Mucosa of gallbladder (tissue), 1 donor: ENCODE measurements at places on chromosomes 7 and 10. TPM values are rescaled to one million over a fixed set of nuclear protein-coding genes. Genes with fewer than 3 reads are reported as not detected.

The DOCK1 gene
- 44.9 TPM for total RNA-seq

The CLRN3 gene
- total RNA-seq = 40.8 TPM

The CTAGE8 gene
- total RNA-seq = 3.1 TPM

The AUTS2 gene
- 50.1 TPM for total RNA-seq

The CCAR1 gene
- 48.1 TPM for total RNA-seq

The UNCX gene
- total RNA-seq = not detected

The CFAP69 gene
- 11.6 TPM for total RNA-seq

The MMRN2 gene
- total RNA-seq = 17.4 TPM

The HABP2 gene
- total RNA-seq = 296 TPM

The LSM8 gene
- 20.0 TPM for total RNA-seq

The MRM2 gene
- 21.4 TPM for total RNA-seq

The PTPN20 gene
- total RNA-seq = 3.1 TPM

The TSPAN13 gene
- 118 TPM for total RNA-seq

DNA sequence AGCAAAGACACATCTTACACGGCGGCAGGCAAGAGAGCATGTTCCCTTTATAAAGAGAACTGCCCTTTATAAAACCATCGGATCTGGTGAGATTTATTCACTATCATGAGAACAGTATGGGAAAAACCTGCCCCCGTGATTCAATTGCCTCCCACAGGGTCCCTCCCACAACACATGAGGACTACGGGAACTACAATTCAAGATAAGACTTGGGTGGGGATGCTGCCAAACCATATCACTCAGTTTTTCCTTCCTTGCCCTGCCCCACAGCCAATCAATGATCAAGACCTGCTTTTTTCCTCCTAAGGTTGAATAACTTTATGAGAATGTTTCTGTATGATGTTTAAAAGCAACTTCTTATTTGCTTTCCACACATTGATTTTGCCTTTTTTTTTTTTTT is 3.1 kb upstream of the PTPRE start:
- DNase-seq = no peak

DNA sequence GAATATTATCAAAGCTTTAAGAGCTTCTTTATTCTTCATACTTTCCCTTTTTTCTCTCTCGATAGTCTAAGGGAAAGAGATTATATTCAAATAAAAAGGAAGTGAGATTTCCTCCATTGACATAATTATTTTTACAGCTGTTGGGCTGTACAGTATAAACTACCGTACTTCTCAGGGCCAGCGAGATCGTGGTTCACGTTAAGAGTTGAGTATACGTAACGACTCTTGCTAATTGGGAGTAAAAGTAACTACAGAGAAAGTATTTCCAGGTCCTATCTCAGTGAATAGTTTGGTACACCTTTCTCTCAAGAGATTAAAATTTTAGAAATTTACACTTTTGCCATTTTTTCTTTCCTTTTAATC is 57.8 kb downstream of the INPP5F start:
- no peak for DNase-seq

GRCh38 chr7:127392182-127392565 is 334 bp downstream of the ZNF800 start:
- DNase-seq = peak; percentile 38

DNA sequence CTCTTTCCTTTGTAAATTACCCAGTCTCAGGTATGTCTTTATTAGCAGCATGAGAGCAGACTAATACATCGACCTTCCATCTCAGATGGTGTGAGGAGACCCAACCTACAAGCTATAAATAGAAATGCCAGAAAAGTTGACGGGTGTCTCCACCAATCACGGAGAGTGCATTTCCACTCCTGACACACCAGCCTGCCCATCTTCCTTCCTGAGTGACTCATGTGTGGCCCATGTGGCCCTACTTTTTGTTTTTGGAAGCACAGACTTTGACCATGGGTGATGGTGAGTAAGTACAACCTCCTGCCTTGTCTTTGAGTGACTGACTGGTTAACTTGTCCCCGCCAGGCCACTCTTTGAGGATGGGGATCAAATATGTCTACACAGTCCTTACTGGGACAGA is 147.0 kb downstream of the OAT start:
- DNase-seq = no peak

GRCh38 chr10:80633383-80633860 is 95.7 kb downstream of the SH2D4B start:
- no peak for DNase-seq

- no peak for DNase-seq
Observed at GRCh38 chr7:80187727-80188126, 53.1 kb downstream of the GNAI1 start.

- no peak for DNase-seq
Observed at GRCh38 chr10:130227883-130228282, 91.7 kb downstream of the GLRX3 start.

GRCh38 chr10:92119340-92119739 is 171.5 kb downstream of the CPEB3 start:
- no peak for DNase-seq

DNA sequence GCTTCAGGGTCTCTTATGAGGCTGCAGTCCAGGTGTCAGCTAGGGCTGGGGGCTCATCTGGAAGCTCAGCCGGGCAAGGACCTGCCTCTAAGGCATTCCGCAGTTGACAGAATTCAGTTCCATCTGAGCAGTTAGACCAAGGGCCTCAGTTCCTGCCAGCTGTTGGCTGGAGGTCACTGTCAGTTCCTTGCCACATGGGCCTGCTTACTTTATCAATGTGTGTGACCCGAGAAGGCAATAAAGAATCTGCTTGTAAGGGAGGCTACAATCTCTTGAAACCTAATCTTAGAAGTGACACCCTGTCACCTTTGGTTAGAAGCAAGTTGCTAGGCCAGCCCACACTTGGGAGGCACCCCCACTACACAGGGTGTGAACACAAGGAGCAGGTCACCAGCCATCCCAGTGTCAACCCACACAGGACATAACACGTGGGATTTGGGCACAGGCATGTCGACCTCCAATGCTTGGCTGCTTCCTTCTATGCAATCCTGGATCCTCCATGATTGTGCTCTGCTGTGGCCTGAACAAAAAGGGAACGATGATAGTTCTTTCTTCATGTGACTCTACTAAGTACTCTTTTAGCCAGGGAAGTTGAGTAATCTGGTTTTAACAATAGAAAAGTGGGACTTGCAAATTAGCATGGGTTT is 41.8 kb downstream of the MTURN start:
- no peak for DNase-seq

DNA sequence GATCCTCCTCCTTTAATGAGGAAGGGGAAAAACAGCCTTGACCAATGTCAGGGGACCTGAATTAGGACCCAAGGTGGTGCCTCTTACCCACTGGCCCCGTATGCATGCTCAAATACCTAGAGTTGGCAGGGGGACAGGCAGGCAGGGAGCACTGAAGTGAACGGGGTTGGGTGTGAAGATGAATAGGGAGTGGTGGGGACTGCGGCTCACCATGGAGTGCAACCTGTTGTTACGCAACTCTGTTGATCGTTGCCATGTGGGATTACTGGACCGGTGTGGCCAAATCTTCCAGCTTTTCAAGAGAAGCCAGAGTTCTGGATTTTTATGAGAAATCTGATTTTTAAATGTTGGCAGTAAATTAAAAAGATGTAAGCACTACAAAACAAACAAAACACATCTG is 48.1 kb downstream of the TLL2 start:
- DNase-seq = no peak

GRCh38 chr7:128167791-128168666 is 73.0 kb upstream of the LEP start:
- DNase-seq = no peak

GRCh38 chr10:106182542-106182941 is 982.0 kb downstream of the SORCS1 start:
- DNase-seq = peak; percentile 16

DNA sequence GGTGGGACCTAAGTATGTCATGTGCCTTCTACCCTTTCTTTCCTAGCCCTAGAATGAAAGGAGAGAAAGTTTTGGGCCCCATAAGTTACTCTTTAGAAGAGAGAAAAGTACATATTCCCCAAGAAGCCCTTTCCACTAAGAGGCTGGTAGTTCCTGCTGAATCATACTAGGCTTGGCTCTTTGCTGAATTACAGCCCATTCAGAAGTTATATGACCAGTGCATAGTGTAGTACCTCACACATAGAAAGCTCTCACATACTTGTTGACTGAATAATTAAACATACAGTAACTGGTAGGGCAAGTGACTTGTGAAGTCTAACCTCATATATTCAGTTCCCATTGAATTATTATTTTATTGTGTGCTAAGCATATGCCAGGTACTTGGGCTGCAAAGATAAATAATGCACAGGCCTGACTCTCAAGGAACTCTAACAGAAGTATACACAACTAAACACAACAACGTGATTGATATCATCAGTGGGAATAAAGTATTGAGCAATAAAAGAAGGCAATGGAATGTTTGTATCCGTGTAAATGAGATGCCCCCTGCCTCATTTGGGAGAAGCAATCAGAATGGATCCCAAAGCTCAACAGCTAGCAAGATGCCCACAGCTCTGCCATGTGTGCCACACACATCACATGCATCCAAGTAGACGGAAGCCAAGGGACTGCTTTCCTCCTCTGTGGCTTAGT is 38.9 kb upstream of the UBN2 start:
- no peak for DNase-seq

- DNase-seq = no peak
Observed at GRCh38 chr10:17563452-17563851, 53.7 kb downstream of the HACD1 start.

- DNase-seq = no peak
Observed at GRCh38 chr7:23283086-23283485, 16.1 kb upstream of the MALSU1 start.

- no peak for DNase-seq
Observed at GRCh38 chr7:48250441-48250951, 79.2 kb downstream of the ABCA13 start.

DNA sequence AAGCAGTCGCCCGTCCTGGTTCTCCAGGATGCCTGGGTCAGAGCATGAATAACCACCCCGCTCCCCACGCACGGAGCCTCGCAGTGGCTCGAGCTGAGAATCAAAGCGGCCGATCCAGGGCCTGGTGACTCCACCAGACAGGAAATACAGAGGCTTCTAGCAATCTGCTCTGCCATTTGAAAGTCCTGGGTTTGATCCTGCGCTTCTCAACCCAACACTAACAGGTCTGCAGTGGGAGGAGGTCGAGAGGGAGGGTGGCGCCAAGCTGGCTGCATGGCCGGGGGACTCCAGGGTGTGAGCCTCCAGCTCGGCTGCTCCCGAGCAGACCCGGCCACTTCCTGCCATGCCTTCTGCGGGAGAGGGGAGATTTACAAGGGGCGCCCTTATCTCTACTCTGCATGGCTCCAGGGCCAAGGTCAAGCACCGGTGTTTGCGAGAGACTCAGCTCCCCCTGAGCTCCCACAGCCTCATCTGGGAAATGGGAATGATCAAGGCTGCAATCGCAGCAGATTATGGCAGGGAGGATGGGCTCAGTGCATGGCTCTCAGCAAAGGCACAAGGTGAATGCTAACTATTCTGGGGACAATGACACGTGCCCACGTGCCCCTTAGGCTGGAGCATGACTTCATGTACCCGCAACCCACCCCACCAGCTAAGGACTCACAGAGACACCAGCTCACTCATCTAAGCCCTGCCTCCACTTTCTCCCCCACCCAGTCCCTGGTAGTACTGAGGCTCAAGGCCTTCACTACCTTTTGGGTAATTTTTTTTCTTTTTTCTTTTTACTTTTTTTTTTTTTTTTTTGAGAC is 73.9 kb upstream of the TNRC18 start:
- DNase-seq = no peak

- no peak for DNase-seq
Observed at GRCh38 chr7:7529328-7529727, 6.3 kb downstream of the COL28A1 start.

DNA sequence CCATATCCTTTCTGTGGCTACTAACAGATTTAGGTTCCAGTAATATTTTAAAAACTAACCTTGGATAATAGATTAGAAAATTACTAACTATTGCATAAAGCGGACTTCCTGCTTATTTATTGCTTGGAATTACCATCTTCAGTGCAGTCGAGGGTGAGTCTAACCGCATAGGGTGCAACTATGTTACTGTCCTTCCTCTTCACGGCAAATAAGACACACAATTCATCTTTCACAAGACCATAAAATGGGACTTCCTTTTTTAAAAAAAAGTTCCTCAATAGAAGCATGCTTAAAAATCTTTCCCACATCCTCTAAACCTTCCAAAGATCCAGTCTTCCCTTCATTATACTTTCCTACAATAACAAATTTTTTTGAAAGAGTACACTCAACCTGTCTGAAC is 2.1 kb downstream of the SLC25A40 start:
- no peak for DNase-seq

GRCh38 chr7:155007947-155008346 is 5.0 kb upstream of the PAXIP1 start:
- DNase-seq = no peak

GRCh38 chr7:153433223-153433622 is 619.0 kb upstream of the DPP6 start:
- DNase-seq = no peak

DNA sequence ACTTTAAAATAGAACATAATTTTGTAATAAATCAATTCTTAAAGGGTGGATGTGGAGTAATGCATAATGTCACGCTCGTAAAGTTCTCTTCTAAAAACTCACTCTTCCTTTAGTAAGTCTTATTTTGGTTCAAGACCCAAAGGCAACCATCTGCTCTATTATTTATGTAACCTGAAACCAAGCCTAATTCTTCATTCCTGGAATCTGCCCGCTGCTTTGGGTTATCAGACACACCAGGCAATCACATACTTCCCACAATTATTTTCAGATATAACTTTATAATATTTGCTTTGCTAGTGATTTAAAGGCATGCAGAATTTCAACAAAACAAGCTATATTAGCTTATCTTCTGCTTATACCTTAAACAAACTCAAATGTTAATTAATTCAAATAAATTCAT is 39.0 kb downstream of the RAB11FIP2 start:
- DNase-seq = no peak

DNA sequence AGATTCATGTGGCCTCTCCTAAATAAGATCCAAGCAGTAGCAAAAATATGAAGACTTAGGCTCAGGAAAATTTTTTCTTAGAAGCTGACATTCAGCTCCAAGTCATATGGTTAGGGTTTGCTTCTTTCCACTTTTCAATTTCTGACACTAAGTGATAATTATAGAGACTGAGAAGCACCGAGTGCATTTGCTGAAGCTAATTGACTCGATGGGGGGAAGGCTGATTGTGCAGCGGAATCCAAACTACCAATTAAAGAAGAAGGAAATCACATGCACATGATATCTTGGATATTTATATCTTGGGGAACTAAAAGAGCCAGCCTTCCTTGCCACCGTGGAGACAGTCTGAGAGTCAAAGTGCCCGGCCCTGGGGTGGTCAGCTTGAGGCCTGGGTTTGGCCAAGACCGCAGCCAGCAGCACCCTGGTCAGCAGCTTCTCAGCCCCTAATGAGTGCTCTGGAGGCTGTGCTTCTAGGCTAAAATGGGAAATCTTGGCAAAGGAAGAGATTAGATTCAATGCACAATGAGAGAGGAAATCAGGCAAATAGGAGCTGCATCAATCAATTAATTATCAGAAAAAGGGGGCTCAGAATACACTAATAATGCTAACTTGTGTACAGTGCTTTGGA is 589.3 kb downstream of the NRG3 start:
- no peak for DNase-seq

DNA sequence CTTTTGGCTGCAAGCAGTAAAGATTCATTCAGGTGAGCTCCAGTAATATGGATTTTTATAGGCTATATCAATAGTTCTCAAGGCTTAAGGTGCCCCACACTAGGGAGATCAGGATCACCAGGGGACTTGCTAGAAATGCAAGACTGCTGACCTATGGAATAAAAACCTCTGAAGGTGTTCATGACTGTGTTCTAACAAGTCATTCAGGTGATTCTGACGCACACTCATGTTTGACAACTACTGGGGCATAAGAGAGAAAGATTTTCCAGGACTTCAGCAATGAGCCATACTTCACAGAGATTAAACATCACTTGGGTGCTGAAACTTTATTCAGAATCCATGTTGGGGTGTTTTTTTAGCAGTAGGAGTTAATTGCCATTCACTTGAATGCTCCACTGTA is 4.8 kb upstream of the TAS2R38 start:
- no peak for DNase-seq
